Activated CD4-positive, CD25-positive, alpha-beta regulatory T cell treated with anti-CD3 and anti-CD28 coated beads, Interleukin-2, amount 50 U/mL, for 16 hours (primary cell): ENCODE measurements at places on chromosomes 7 and 10.

DNA sequence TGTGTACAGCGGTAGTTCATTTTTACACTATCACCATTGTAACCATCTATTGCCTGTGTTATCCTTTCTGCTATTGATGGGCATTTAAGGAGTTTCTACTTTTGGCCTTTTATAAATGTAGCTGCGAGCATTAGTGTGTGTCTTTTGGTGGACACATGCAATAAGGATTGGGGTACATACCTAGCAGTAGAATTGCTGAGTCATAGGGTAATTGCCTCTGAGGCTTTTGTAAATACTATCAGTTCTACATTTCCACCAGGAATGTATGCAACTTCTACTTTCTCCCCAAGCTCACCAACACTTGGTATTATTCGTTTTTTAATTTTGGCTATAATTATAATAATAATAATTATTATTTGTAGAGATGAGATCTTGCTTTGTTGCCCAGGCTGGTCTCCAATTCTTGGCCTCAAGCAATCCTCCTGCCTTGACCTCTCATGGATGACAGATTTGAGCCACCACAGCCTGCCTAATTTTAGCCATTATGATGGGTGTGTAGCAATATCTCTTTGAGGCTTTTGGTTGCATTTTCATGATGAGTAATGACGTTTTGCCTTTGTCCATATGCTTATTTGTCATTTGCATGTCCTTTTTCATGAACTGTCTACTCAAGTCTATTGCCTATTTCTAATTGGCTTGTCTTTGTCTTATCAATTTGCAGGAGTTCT, 277.0 kb downstream of the ACTR3B start:
- DNase-seq = no peak

- no peak for DNase-seq
Observed at GRCh38 chr10:102602272-102603045, 41.8 kb upstream of the TRIM8 start.

DNA sequence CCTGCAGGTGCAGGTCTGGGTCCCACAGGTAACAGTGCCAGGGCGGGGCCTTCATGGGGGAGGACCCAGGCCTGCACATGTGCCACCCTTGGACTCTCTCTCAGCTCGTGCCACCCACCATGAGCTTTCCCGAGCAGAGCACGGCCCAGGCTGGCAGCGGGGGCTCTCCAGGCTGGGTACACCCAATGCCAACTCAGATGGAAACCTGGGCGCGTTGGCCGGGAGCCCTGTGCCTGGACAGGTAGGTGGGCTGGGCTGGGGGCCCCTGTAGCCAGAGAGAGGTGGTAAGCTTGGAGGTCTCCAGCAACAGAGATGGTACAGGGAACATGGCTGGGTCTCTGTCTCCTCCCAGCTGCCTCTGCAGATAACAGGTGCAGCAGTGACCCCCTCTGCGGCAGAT, 69.9 kb upstream of the ADARB2 start:
- no peak for DNase-seq

DNA sequence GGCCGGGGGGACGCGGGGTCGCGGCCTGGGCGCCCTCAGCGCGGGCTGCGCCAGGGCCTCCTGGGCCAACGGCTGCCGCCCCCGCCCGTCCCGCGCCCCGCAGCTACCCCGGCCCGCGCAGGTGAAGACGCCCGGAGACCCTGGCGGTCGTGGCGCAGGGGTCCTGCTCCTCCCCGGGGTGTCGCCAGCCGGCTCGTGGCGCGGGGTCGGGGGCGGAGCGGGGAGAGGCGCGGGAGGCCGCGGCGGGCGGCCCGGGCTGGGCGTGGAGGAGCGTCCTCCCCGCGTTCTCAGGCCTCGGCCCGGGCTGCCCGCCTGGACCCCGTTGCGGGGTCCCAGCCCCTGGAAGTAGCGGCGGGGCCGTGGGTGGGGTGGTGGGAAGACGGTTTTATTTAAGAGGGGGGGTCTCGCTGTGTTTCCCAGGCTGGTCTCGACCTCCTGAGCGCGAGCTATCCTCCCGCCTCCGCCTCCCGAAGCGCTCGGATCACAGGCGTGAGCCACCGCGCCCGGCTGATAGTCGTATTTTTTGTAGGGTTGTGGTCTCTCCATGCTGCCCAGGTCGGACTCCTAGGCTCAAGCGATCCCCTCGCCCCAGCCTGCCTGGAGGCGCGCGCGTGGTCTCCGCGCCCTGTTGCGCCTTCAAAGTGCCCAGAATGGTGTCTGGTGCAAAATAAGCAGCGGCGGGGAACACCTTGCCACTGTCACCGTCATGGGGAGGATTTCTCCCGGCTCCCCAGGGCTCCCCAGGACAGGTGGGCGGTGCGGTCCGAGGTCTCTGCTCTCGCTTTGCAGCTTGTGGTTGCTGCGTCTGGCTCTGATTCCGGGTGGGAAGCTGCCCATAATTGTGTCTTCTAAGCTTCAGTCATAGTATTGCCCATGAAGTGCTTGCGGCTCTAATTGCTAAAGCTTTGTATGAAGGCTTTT, 15.3 kb upstream of the SUN1 start:
- no peak for DNase-seq

DNA sequence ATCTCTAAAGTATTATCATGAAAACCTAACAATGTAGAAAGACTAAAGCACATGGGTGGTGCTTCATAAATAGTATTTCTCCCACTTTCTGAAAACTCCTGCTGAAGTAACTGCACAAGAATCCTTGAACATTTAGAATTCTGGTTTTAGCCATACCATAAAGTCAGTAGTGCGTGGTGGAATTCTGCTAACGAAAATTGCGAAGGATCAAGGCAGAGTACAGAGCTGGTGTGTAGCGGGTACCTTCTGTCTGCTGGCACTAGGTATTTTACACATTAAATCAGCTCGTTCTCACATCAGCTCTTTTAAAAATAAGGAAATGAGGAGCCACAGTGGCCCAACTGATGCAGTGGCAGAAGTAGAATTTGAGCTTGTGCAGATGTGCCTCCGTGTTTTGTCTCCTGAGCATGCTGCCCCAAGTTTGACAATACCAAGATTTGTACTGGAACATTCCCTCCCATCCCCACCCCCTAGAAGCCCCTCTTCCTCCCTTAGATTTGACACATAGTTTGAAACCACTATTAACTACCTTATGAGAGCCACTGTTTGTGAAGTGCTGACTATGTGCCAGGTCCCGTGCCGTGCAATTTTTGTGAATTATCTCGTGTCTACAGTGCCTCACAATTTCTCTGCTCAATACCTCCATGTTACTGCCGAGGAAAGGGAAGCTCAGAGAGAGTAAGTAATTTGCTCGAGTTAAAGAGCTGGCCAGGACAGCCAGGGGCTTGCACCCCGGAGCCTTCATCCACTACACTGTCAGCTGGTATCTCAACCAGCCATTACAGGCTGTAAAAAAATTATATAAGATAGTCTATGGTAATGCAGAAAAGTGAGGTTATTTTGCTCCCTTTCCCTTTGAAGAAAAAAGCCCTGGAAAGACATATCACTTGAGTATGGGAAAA, 66.9 kb downstream of the EGFR start:
- no peak for DNase-seq

- no peak for DNase-seq
Observed at GRCh38 chr10:116170815-116171250, 102.2 kb downstream of the GFRA1 start.

DNA sequence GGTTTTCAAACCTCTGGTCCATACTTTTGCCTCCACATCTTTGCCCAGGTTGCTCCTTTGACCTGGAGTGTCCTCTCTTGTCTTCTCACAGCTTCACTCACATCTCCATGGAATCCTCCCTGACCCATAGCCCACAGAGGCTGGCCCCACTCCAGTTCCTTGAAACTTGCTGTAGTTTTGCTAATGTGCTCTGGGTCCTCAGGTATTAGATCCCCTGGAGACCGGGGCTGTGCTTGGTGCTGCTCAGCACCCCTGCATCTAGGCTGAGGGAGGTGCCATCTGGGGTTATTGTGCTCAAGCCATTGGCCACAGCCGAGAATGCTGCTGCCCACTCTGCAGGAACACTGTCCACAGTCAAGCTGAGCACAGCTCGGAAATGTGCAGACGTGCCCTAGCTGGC, 16.5 kb downstream of the KNDC1 start:
- DNase-seq = no peak

- no peak for DNase-seq
Observed at GRCh38 chr10:56745490-56745889, 384.4 kb upstream of the ZWINT start.

DNA sequence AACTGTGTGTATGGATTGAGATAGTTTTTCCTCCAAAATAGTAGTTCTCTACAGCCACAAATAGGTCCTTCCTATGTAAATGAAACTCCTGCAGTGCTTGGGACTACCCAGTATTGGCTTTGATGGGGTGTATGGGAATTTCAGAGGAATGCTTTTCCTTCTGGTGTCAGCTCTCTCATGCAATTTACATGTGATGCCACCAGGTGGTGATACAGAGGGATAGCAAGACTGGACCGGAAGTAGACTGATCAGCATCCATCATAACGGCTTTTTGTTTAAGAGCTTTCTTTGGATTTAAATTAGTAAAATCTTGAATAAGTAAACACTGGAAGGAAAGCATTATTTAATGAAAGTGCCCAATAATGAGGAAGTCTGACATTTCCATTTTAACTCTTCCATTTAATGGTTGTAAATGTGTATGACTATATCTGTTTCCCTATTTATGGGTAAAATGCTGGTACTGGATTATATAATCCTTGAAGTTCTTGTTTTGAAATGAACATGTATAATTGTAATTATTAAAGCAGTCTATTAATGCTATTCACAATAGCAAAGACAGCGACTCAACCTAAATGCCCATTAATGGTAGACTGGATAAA, 22.7 kb downstream of the DYNC1I1 start:
- DNase-seq = no peak

DNA sequence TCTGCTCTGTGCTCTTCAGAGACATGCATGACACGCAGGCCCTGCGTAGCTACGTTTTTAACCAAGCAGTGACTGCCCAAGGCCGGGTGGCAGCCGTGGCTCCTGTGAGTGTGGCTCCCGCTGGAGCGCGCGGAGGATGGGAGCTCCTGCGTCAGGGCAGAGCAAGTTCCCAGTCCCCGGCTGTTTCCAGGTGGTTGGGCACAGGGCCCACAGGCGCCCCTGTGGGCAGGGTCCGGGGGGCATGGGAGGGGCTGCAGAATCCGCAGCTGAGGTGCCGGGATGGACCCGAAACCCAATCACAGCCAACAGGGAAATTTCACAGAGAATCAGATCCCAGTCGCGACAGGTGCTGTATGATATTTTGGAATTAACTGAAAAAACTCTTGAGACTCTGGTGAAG, 9.8 kb downstream of the NKX6-2 start:
- DNase-seq = no peak

DNA sequence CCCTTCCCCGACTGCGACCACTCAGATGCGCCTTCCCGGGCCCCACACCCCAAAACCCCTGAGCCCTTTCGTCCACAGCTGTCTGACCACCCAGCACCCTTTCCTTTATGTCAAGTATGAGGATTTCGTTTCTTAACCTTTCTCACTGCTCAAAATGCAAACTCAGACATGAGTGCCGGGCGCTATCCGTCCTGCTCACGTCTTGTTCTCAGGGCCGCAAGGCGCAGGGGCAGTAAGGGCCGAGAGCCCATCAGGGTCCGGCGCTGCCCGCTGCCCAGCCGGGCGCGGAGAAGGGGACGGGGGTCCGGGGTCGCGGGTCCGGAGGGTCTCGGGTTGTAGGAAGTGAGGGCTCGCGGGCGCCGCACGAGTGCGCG, 670 bp upstream of the RBM33 start:
- DNase-seq = no peak

DNA sequence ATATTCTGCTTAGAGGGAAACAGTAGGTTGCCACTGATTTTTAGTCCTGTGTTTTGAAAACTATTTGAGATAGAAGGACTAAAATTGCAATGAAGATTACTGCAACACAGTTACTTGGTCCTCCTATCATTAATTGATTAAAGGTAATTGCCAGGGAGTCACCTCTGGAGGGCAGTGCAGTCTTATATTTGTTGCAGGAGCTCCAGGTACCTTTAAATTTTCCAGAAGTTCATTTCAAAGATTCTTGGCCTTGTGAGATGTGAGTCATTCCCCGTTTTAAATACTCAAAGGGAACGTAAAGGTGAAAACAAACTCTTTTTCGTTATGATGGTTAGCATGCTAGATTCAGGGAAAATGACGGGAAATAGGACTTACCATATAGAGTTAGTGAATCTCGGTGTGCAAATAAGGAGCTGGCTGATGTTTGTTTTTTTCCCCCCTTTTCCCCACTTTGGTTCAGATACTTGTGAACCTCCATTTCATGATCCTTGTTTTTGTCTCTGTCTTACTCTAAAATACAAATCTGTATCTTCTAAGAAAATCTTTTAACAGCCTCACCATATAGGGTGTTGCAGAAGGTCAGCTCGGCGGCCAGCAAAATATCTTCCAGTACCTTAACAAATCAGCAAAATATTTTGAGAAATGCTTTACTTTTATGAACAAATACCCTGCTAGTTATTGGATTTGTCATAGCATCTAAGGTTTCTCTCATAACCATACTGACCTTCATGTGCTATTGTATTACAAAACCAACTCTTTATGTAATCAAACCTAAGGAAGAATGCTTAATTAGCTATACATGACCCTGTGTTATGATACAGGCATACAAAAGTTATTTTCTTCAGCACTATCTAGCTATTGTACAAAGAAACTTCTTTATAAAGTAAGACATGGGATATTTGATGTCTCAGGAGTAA, 143.0 kb upstream of the HDAC9 start:
- no peak for DNase-seq

- no peak for DNase-seq
Observed at GRCh38 chr7:150955519-150956394, 22.4 kb downstream of the KCNH2 start.

GRCh38 chr10:107502229-107502985, 337.9 kb upstream of the SORCS1 start:
- DNase-seq = no peak

GRCh38 chr10:12534824-12535223, 185.5 kb downstream of the CAMK1D start:
- no peak for DNase-seq

DNA sequence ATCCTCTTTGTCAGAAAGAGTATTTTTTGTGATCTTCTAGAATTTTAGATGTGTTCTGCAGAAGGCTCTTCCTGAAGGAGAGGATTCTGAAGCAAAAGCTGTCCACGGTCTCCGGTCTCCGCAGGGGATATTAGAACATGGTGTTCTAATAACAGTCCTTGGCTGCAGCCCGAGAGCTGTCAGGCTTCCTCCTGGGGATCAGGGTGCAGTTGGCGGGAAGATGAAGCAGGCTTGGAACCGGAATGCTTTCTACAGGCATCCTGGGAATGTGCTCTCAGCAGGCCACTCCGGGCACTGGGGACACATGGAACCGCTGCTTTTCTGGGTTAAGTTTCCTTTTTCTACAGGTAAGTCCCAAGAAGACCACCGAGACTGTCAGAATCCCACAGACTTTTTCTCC, 118.6 kb upstream of the PARD3 start:
- DNase-seq = no peak

DNA sequence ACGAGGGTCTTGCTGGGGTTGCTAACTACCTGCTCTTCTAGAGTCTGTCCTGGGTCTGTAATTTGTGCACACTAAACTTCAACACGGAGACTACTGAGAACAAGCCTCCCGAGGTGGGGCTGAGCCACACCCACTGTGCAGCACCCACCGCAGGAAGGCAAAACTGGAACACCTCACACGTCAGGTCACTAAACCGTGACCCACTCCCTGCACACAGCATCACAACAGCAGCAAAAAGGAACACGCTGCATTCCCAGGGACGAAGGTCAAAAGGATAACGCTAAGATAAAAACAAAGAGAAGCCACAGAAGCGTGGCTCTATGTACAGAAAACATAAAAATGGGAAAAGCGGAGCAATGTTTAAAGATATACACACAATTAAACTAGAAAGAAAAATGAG, 170.1 kb downstream of the MAD1L1 start:
- no peak for DNase-seq
